Mammary microvascular endothelial cell (primary cell): ENCODE measurements at places on chromosomes 5 and 9. TPM values are rescaled to one million over a fixed set of nuclear protein-coding genes. Genes with fewer than 3 reads are reported as not detected.

Gene PCDHA1
- not detected in 2 replicates for total RNA-seq

Gene IL7R
- 1.8 and 3.8 TPM in 2 replicates for total RNA-seq

Gene PIP5K1B
- total RNA-seq = not detected in 2 replicates

Gene PDCD1LG2
- 26.4 and 27.8 TPM in 2 replicates for total RNA-seq

Gene GALT
- total RNA-seq = 17.2 and 18.5 TPM in 2 replicates

Gene KIF27
- 0.73 and 0.79 TPM in 2 replicates for total RNA-seq

Gene PCDHB6
- not detected in 2 replicates for total RNA-seq

Gene SPINK6
- not detected in 2 replicates for total RNA-seq

Gene HAPLN1
- total RNA-seq = not detected in 2 replicates

Gene AJM1
- 0.93 and 1.5 TPM in 2 replicates for total RNA-seq

Gene PCDHA3
- 0.20 TPM in 1 of 2 replicates, not detected in the other for total RNA-seq

Gene IL13
- total RNA-seq = not detected in 2 replicates

Gene CCNJL
- total RNA-seq = 4.9 and 5.6 TPM in 2 replicates

Gene BTNL9
- 0.05 TPM in 1 of 2 replicates, not detected in the other for total RNA-seq
